Motor neuron (in vitro differentiated cells): ENCODE measurements at places on chromosomes 4 and X. TPM values are rescaled to one million over a fixed set of nuclear protein-coding genes. Genes with fewer than 3 reads are reported as not detected.

DNA sequence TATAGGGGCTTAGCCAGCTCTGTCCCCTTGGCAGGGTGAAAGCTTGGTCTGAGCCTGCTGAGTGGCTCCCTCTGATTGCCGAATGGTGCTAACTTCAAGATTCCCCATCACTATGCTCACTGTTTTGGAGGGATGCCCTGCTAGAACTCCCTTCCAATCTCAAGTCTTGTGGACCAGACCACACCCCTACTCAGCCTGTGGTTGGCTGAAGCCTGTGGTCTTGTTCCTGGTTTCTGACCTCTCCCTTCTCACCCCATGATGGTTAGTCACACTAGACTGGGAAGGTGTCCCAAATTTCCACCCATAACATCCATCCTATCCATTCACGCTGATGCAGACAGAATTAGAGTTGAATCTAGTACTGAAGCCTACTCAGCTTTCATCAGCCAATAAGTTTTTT is 184.7 kb upstream of the NDP start:
- no peak for ATAC-seq

GRCh38 chrX:2748815-2749188 is 3.0 kb upstream of the XG start:
- no peak for ATAC-seq

DNA sequence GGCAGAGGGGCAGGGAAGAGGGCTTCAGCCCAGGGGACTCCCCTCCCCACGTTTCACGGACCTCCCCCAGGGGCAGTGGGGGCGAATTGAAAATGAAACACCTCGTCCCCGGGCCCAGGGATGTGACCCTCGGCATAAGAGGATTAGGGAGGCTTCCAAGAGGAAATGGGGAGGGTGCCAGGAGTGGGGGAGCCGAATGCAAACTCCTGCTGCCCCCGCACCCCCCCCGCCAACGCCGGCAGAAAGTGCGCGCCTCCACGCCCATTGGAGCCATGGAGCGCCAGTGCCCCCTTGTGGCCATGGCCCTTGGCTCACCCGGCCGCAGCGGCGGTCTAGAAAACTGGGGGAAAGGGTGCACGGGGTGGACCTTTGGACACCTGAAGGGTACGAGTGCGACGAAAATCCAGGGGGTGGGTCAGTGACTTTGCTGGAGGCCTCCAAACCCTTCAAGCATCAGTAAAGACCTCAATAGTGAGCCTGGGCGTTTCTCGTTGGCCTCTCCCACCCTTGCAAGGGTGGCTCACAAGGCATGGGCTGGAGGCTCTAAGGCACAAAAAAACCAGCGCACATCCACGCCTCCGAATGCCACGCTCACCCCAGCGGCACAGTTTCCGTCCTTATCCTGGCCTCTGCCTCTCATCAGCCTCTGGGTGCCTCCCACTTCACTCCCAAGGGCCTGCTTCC is 120.8 kb upstream of the PJA1 start:
- peak; percentile 51 for ATAC-seq

DNA sequence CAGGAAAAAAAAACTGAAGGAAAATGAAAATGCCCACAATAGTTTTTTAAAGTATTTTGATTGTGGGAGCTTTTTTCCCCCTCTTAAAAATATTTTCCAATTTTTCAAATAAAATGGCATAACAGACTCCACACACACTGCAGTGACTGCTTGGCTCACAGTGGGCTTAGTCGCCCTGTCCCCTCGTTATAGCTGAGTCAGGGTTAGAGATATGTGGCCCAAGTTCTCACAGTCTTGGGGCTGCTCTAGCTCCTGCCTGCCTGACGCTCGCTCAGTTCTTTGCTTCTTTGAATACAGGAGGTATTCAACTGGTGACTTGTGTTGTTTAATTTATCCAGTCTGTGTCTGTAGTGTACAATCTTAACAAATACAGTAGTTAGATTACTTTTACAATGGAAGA is 47.7 kb downstream of the BEND2 start:
- no peak for ATAC-seq

PRPS2 gene
- total RNA-seq = 8.6 and 8.8 TPM in 2 replicates

SPACA5 gene
- not detected in 2 replicates for total RNA-seq
